ENCODE measurements at places on chromosomes 11 and 22.

DNA sequence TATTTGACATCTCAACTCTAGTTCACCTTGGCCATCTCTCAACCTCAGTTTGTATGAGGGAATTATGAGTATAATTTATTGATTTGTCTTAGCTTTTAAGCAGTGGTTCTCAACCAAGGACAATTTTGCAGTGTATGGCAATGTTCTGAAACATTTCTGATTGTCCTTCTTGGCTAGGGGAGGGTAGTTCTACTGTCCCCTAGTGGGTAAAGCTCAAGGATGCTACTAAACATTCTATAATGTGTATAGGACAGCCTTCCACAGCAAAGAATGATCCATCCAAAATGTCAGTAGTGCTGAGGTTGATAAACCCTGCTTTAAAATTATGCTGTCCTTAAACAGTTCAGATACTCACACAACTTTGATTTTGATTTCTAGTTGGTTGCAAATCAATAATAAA lies 78.1 kb upstream of the ALKBH3 start:
- DNase-seq, result no peak

- DNase-seq, result no peak
These were observed 294.4 kb downstream of the DDX10 start for GRCh38 chr11:108959105-108959761.

- no peak for DNase-seq
These were observed 11.9 kb downstream of the B3GNT6 start for GRCh38 chr11:77046060-77046501.

GRCh38 chr11:1075341-1075911 lies 752 bp downstream of the MUC2 start:
- no peak for DNase-seq

DNA sequence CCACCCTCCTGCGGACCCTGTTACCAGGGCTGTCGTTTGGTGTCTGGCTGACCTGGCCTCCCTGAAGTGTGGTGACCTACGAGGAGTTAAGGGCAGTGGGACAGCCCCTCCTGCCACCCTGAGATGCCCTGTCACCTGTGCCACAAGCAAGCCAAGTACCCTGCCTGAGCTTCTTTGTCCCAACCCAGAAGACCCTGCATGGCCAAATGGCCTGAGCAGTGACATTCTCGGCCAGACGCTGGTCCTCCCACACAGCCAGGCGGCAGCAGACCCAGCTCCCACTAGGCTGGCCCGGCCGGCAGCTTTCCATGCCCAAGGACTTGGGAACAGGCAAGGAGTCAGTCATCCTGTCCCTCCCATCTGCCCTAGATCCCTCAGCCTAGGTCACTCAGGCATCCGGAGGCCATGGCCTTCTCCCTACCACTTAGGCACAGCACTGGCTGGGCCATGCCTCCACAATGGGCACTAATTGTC lies 7.6 kb downstream of the ARVCF start:
- DNase-seq, result no peak

DNA sequence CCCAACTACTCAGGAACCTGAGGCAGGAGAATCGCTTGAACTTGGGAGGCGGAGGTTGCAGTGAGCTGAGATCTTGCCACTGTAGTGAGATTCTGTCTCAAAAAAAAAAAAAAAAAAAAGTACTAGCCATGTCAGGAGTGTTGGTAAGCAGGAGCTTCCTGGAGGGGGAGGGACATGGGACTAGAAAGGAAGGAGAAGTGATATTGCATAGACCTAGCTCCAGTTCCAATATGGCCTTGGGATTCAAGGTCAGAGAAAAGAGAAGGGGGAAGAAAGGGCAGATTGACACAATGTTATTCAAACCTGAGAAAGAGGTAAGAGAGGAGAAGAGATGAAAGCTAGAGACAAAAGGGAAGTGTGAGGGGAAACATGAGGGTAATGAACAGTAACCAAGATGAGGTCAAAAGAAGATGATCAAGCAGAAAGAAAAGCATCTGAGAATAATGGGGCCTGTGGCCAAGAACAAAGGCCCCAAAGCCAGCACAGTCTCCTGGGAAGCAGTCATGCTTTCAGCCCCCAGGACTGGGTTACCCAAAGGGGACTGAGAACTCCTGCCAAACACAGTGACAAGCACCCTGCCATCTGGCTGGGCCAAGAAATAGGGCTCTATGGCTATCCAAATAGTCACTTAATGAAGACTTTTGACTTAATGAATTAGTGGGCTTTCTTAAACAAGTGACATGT lies 51.7 kb upstream of the FTH1 start:
- DNase-seq, result no peak

DNA sequence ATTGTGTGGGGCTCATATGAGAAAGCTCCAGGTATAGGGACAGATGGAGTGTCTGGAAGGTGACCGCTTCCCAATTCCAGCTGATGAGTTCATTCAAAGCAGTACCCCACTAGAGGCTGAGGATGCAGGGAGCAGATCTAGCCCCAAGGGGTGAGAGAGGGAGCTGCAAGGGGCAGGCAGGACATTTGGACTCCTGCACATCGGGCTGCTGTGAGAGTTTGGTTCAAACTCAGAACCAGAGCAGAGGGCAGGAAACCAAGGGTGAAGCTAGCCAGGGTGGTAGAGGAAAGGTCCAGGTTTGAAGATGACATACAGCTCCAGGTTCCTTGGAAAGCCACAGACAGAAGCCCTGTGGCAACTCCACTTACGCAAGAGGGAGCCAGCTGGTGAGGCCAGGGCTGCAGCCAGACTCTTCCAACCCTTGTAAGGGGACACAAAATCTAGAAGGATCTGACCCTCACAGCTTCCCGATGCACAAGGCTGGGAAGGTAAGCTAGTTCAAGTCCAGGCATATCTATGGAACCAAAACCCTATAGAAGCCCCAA lies 1.9 kb downstream of the CSNK2A3 start:
- DNase-seq, result no peak

DNA sequence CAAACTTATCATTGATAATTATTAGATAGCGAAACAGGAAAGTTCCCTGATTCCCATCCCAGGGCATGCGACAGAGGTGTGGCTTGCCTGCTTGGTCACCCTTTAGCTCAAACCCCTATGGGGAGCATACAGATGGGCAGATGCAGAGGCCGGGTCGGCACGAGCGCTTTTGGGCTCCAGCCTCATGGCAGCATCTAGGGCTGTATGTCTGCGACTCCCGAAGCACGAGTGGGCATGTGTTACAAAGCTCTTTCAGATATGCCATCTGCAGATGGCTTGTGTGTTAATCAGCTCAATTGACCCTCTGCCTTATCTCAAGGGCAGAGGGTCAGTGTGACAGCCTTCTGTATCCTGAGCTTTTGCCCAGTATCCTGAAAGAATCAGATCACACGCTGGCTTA lies 2069.3 kb upstream of the RAG2 start:
- DNase-seq, result no peak

GRCh38 chr11:57659669-57660068 lies 2.1 kb downstream of the CLP1 start:
- no peak for DNase-seq

DNA sequence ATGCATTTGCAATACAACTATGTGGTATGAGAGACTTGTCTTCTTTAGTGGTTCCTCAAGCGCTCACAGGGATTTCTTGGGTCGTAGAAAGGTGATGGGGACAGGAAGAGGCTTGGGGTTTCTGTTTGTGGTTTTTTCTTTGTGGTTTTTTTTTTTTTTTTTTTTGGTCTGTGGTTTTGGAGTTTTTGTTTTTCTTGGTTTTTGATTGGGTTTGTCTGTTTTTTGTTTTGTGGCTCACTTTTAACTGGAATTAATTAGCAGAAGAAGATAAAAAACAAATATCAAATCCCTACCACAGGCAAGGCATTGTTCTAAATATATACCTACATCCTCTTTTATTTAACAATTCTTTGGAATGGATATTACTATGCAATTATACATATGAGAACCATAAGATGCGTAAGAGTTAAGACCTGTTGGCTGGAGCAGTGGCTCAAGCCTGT lies 5.5 kb downstream of the TTC28 start:
- no peak for DNase-seq

GRCh38 chr11:113464416-113464815 lies 10.8 kb downstream of the DRD2 start:
- DNase-seq, result no peak

- no peak for DNase-seq
These were observed 762 bp upstream of the CCDC134 start for GRCh38 chr22:41799486-41800347.

All from NCI-H2171 (cell line).